ENCODE measurements at places on chromosomes 3 and 15.

GRCh38 chr3:4387210-4388204 lies 79.6 kb downstream of the SUMF1 start:
- no peak for DNase-seq

GRCh38 chr3:110741891-110742290 lies 329.7 kb upstream of the NECTIN3 start:
- DNase-seq: no peak

DNA sequence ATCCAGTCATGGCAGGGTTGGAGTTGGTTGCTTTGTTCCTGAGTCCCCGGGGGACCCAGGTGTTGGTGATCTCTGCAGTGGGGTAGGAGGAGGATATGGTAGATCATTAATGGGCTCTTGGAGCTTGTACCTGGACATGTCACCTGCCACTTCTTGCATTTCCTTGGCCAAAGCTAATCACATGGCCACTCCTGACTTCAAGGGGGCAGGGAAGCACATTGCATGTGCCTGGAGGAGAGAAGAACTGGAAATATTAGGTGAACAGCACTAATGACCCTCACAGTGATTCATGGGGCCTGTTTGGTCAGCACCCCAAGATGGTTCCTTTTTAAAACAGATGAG lies 87.1 kb upstream of the MYZAP start:
- no peak for DNase-seq

- DNase-seq: no peak
Measured at GRCh38 chr3:18417904-18418572, 7.1 kb downstream of the SATB1 start.

- no peak for DNase-seq
Measured at GRCh38 chr15:74725845-74726773, 781 bp upstream of the CYP1A1 start.

GRCh38 chr3:40404591-40405198 lies 17.7 kb downstream of the ENTPD3 start:
- no peak for DNase-seq

DNA sequence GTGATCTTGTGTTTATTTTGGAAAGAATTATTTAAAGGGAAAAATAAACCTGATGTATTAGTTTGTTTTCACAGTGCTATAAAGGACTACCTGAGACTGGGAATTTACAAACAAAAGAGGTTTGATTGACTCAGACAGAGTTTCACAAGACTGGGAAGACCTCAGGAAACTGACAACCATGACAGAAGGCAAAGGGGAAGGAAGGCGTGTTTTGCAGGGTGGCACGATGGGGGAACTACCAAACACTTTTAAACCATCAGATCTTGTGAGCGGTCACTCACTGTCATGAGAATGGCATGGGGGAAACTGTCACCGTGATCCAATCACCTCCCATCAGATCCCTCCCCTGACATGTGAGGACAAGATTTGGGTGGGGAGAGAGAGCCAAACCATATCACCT lies 87.0 kb downstream of the TP63 start:
- DNase-seq: no peak

- DNase-seq: no peak
Measured at GRCh38 chr3:152266221-152266995, 2.3 kb upstream of the MBNL1 start.

DNA sequence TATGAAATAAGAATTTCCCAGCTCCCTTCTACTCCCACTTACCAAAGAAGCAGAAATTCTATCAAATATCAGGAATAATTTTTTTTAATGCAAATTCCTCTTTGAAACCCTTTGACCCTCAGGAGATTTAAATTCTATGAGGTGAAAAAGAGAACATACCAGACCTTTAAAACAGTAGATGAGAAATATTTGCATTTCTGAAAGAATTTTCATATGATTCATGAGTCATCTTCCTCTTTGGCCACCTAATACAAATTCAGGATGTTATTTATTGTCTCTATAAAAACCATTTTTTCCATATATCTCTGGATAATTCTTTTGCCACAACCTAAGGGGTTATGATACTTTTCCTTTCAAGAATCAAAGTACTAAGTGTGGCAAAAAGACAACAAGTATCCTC lies 67.3 kb upstream of the ST3GAL6 start:
- no peak for DNase-seq
